Ovary (tissue), 10 donors: ENCODE measurements at places on chromosomes 4 and X. TPM values are rescaled to one million over a fixed set of nuclear protein-coding genes. Genes with fewer than 3 reads are reported as not detected.

DNA sequence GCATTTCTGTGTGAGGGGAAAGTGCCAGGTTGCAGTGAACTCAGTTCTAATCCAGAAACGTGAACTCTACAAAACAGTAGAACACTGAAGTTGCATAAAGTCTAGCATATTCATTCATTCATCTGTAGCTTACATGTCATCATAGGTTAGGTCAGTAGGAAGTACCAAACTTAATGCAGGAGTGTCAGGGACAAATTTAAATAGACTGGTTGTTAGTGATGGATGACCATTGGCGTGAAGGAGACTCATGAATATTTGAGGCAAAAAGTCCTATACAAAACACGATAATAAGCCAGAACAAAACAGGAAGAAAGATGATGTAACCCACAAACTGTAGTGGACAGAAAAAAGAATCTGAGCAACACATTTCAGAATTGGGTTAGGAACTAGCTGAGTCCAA, 592.8 kb upstream of the PCDH10 start:
- no peak for DNase-seq

DNA sequence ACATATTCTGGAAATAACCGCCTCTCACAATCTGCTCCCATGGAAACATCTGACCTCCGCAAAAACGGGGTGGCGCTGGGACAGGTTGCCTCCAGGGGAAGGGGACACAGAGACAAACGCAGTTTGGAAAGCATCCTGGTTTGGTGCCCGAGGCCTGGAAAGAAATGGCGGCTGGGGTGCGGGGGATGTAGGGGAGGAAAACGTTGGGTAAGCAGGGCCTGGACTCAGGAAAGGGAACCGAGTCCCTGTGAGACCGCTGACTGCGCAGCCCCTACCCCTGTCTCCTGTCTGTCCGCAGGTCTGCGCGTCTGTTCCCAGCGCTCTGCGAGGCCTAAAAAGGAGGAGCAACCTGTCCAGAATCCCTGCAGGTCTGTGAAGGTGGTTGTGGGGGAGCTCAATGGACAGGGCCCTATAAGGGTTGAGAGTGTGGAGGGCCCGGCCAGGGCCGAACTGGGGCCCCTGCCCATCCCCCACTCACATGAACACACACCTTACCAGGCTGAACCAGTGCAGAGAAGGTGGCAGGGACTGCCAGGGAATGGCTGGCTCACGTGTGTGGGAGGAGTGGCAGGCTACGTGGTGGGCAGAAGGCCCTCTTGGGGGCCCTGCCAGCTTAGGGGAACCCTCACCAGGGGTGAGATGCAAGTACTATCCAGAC, 672 bp downstream of the TCEAL3 start:
- peak; percentile 44 for DNase-seq

The ALB gene
- 55.0 TPM for total RNA-seq

GRCh38 chr4:93178279-93178678, 650.3 kb upstream of the ATOH1 start:
- DNase-seq: no peak

- no peak for DNase-seq
Measured at GRCh38 chrX:40055495-40055894, 42.3 kb downstream of the BCOR start.

DNA sequence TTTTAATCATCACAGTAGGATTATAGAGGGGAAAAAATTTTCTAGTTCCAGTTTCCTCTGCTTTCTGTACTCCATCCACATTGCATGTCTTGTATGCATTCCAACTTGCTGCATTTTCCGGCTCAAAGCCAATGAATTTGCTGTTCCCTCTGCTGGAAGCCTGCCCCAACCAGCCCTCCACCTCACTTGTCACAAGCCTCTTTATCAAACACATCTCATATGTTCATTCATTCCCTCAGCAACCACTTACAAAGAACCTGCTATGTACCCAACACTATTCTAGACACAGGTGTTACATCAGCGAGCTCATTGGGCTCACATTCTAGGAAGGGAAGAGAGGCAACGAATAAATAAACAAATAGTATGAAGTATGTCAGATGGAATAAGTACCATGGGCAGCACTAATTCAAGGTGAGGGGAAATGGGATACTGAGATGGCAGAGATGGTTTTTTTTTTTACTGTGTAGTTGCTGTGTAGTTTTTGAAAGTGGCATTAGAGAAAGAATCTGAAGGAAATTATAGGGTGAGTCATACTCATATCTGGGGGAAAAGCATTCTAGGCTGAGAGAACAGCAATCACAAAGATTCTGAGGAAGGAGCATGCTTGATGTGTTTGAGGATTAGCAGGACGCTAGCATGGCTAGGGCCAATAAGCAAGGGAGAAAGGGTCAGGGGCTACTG, 332.5 kb downstream of the PDGFC start:
- no peak for DNase-seq

DNA sequence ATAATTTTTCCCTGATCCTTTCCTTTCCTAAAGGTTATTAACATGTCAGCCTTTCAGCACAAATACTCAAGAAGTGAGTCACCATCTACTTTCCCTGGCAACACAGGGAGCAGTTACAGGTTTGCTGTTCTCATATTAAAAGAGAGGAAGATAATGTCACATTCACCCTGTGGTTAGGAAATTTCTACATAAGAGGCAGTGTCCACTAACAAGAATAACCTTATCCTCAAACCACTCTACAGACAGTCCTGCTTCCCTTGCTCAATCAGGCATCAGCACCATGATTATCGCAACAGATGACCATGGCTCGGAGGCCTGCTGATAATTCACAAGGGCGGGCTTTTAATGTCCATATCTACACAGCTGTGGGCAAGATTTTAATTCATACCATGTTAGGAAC, 30.9 kb downstream of the RNF150 start:
- DNase-seq: no peak

DNA sequence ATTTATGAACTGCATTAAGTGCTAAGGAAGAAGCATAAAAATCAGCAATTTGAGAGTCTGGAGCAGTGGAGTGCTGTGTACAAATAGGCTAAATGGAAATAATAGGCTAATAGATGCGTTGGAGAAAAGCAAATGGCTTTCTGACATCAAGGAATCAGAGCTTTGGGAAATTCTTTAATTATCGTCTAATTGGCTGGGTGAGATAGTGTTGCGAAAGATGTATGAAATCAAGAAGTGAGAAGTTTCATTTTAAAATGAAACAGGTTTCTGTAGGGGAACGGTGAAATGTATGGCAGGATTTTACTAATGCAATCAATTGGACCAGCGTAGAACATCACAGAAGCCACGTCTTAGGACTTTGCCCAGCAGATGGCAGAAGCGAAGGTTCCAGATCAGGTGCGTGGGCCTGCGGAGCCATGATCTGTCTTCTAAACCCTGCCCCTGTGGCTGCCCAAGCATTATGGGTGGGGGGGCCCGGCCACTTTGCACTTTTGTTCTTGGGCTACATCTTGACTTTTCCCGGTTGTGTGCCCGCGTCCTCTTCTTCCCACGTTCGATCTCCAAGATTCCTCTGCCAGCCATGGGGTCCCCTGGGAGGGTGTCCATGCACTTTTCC, 118.5 kb upstream of the SHISA3 start:
- DNase-seq: no peak

- DNase-seq: no peak
Measured at GRCh38 chr4:183416879-183417755, 27.3 kb upstream of the CDKN2AIP start.

DNA sequence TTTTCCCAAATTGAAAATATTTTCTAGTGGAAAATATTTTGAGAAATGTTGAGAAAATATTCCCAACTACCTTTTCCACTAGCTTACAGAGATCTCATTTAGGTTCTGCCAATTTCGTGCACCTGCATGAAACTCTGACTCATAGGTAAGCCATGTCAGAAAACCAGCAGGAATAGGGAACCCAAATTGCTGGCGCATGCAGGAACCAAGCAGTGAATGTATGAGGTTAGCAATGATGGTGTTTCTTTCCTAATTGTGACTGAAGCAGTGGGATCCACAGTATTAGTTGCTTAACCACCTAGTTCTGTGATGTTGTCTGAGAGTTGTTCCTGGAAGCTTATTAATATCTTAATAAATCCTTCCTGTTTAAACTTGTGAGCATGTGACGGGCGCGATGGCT, 381.0 kb upstream of the TRAM1L1 start:
- no peak for DNase-seq

GRCh38 chr4:166816890-166817289, 417.4 kb downstream of the SPOCK3 start:
- peak; percentile 15 for DNase-seq

DNA sequence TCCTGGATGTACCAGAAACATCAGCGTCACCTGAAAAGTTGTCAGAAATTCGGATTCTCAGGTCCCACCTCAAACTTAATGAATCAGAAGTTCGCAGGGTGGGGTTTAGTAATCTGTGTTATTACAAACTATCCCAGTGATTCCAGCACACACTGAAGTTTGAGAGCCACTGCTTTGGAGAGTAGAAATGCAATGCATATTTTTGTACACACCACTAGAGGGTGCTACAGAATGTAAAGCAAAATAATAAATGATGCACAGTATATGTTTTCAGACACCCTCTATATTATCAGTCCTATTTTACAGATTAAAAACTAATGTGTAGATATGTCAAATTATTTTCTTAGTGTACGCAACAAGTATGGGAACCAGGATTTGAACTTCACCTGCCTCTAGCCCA, 2.4 kb upstream of the MORF4L2 start:
- no peak for DNase-seq

- no peak for DNase-seq
Measured at GRCh38 chr4:121373841-121374240, 7.0 kb downstream of the QRFPR start.

The SPON2 gene
- 80.8 TPM for total RNA-seq

The FATE1 gene
- total RNA-seq: not detected

GRCh38 chrX:9420275-9421265, 44.3 kb upstream of the TBL1X start:
- no peak for DNase-seq

- DNase-seq: no peak
Measured at GRCh38 chr4:189941005-189941450, 356 bp downstream of the FRG1 start.

DNA sequence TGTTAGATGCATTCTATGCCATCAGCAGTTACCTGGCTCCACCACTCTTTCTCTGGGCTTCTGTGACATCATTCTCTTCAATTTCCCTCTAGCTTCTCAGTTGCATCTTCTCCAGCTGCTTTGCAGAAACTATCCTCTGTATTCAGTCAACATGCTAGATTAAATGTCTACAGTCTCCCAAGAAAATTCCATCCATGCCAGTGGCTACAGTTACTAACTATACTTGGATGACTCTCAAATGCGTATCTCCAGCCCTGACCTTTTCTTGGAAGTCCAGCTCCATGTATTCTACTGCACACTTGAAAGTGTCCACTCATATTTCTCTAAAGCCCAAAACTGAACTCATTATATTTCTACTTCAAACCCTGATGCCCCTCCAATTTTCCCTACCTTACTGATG, 232.3 kb upstream of the TENM3 start:
- DNase-seq: no peak

The MAGEB2 gene
- not detected for total RNA-seq

- DNase-seq: no peak
Measured at GRCh38 chr4:42464550-42465094, 67.3 kb downstream of the SHISA3 start.

DNA sequence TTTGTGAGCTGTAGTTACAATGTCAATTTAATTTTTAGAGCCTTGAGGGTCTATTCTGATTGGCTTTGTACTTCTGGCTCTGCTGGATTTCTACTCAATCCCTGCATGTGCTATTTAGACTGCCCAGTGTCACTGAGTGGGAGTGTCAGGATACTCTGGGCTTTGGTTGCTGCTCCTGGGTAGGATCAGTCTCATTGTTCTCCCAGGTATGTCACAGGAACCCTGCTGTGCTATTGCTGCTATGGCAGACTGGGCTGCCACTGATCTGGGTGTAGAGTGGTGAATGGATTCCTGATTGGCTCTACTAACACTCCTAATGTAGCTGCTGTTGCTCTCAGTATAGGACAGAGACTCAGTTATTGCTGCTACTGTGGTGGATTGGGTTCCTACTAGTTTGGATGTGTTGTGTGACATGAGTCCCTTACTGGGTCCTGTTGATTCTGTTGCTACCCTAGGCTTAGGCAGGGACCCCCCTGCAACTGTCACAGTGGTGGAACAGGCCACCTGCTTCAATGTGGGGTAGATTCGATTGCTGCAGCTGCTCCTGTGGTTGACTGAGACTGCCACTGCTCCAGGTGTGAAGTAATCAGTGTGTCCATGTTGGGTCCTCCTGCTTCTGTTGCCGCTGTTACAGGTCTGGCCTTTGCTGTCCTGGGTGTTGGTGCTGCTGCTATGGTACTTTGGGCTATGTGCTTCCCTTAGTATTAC, 707.8 kb upstream of the AMOT start:
- DNase-seq: no peak

The SPANXC gene
- not detected for total RNA-seq

DNA sequence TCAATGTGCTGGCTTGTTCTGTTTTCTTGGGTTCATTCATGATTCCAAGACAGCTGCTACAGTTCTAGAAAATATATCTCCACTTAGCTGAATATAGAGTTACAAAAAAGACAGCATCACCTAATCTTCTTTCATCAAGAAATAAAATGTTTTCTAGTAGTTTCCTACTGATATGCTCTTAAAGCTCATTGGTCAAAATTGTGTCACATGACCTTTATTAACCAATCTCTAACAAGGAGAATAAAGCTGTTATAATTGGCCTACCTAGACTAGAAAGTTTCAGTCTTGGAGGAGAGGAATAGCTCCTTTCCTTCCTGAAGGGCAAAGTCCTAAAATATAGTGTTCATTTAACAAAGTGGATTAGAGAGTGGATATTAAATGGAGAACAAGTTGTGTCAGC, 8.1 kb upstream of the PCDH18 start:
- no peak for DNase-seq

DNA sequence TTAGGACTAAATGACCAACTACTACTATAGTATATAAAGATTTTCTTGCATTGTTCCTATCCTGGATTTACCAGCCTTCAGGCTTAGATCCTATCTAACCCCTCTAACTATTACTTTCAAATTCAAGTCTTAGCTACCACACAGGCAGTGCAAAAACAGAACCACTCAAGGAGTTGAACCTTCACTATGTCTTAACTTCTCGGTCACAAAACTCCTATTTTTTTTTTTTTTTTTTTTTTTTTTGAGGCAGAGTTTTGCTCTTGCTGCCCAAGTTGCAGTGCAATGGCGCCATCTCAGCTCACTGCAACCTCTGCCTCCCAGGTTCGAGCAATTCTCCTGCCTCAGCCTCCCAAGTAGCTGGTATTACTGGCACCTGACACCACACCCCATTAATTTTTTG, 6.3 kb upstream of the FAM200B start:
- no peak for DNase-seq

The TMEM156 gene
- total RNA-seq: not detected

The L1CAM gene
- 3.0 TPM for total RNA-seq

DNA sequence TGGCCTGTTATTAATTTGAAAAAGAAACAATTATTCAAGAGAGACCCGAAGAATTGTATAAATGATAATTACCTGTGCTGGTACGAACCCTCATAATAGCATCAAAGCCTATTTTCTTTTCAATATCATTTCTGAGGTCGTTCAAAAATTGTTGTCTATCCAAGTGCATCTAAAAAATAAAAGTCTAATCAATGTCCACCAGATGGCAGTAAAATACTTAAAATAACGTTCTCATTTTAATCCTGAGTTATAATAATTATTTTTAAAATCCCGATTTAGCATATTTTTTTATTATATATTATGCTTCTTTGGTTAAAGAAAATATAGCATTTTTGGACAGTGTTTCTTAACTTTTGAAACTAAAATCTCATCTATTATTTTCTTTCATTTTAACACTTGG, 55.7 kb downstream of the METTL14 start:
- no peak for DNase-seq
